Activated effector memory CD4-positive, alpha-beta T cell treated with Interleukin-2 at 50 U/mL for 16 hours (primary cell): ENCODE measurements at places on chromosomes 11 and 22.
A peak's percentile ranks its signal among the peaks of the same experiment; 100 is the strongest.

GRCh38 chr22:19659805-19660345 lies 54.4 kb upstream of the SEPTIN5 start:
- no peak for DNase-seq

GRCh38 chr22:28239941-28240340 lies 320.9 kb upstream of the PITPNB start:
- no peak for DNase-seq

GRCh38 chr22:40008726-40009291 lies 14.1 kb downstream of the FAM83F start:
- no peak for DNase-seq

DNA sequence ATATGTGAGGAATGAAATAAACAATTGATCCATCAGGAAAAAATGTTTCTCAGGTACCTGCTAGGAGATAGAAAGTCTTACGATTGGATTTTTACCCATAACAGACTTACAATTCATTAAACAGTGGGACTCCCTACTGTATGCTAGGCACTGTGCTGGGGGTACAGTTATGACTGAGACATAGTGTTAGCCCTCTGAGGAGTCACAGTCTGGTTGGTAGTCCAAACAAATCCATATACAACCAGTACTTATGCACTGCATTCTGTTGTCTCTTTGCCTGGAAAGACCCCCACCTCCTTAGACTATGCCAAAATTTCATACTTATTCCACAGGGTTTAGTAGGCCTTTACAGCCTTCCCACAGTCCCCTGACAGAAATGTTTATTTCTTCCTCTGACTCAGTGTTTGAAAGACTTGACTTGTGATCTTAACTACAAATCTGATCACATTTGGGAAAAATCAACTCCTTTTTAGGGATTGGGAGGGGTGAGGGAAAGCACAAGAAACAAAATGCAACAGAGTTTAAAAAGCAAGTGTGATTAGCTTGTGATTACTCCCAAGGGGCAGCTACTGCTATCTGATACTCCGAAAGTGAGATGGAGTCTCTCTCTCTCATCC lies 69.4 kb upstream of the HORMAD2 start:
- DNase-seq = no peak

DNA sequence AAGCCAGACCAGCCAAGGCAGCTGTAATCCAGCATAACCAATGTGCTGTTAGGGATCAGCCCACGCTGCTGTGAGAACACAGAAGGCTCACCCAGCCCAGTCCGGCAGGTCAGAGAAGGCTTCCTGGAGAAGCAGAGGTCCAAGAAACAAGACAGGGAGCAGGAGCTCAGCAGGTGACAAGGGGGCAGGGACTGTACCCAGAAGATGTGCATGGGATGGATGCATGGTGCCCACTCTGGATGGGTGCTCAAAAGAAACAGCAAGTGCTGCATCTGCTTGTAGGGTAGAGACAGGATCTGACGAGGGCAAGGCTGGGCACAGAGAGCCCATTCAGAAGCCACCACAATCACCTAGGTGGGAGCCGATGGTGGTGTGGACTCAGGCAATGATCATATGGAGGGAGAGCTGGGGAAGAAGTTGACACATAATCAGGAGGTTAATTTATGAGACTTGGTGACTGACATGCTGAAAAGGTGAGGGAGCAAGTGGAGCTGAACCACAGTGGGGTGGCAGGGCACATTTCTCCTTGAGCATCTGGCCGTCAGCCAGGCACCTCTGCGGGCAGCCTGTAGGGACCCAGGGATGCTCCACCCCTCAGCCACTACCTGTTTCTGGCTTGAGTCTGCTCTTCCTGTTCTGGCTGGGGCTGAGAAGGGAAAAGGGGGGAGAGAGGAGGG lies 102.3 kb upstream of the DRD2 start:
- DNase-seq = no peak

- no peak for DNase-seq
Observed at GRCh38 chr11:124085583-124085982, 29.7 kb upstream of the VWA5A start.

- no peak for DNase-seq
Observed at GRCh38 chr22:42685941-42686653, 34.6 kb downstream of the A4GALT start.

GRCh38 chr11:34916843-34917770 lies 689 bp downstream of the PDHX start:
- no peak for DNase-seq

- no peak for DNase-seq
Observed at GRCh38 chr11:112795142-112795815, 165.9 kb upstream of the NCAM1 start.

- no peak for DNase-seq
Observed at GRCh38 chr11:27281740-27282590, 81.0 kb downstream of the CCDC34 start.

GRCh38 chr22:30763815-30764673 lies 69.4 kb downstream of the OSBP2 start:
- no peak for DNase-seq

DNA sequence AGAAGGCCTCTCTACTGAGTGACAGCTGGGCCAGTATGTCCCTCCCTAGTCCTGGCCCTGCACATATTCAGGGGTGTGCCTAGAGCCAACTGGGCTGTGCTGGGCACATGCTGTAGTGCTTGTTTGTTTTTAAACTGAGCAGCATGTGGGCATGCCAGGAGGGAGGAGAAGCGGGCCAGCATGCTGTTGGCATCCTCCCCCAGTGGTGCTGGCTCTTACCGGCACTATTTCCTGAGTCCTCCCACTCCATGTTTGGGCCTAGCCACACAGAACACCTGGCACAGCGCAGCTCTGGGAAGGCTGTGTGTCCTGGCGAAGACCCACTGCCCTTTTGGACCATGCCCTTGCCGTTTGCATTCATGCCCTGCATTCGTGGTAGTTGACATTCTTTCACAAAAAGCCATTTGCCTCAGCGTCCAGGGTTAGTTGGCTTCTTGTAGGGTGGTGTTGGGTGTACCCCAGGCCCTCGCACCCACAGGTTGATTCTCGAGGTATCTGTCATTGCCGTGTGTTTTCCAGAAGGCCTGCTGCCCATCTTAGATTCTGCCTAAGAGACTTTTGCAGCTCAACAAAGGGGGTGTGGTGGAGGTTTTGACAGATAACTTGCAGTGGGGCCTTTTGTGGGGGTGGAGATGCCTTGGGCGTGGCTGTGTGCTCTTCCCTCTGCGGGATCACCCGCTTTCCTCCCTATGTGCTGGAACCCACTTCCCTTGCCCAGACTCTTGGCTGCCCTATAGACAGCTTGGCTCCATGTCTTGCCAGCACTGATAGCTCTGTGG lies 13.6 kb downstream of the DGCR8 start:
- no peak for DNase-seq

GRCh38 chr11:35040221-35040942 lies 98.6 kb upstream of the CD44 start:
- DNase-seq = peak; percentile 42

DNA sequence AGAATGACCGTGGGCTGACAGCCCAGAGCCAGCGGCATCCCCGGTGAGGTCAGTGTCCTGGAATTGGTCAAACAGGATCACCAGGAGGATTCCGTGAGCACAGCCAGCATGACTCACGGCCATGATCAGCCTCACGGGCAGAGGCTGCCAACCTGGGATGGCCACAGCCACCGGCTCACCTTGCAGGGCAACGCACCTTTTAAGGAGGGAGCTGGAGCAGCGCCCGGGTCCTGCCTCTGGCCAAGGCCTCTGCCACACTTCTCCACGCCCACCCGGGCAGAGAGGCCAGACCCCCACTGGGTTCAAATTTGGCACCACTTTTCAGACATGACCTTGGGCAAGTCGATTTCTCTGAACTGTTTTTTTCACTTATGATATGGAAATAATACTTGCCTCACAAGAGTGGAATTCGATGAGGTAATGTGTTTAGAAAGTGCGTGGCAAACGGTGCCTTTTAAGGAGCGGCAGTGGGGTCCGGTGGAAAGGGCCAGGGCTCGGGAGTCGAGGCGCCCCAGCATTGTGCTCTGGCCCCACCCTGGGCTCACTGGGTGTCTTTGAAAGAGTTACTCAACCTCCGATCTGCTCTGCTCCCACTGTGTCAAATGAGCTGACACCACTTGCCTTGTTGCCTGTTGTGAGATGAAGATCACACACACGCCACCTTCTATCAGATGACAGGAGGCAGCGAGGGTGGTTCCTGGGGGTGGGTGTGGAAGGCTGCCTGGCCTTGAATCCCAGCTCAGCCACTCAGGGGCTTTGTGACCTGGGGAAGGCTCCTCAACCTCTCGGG lies 16.0 kb downstream of the TXN2 start:
- no peak for DNase-seq

GRCh38 chr22:21642584-21643448 lies 714 bp downstream of the SDF2L1 start:
- DNase-seq = peak; percentile 53

GRCh38 chr11:76626921-76627401 lies 43.6 kb downstream of the LRRC32 start:
- DNase-seq = no peak

DNA sequence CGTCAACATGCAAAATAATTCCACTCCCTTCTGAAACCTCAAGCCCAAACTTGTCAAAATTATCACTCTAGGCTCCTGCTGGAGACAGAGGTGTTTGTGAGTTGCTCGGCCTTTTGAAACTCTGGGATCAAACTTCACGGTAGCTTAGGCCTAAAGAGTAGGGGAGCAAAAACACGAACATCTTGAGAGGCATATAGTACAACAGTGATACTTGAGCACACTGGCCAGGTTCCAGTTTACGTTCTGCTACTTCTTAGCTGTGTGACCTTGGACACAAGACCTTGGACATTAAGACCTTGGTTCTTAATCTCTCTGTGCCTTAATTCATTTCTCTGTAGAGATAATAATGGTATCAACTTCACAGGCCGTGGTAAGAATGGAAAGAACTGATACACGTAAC lies 123.5 kb upstream of the LMO1 start:
- DNase-seq = no peak

DNA sequence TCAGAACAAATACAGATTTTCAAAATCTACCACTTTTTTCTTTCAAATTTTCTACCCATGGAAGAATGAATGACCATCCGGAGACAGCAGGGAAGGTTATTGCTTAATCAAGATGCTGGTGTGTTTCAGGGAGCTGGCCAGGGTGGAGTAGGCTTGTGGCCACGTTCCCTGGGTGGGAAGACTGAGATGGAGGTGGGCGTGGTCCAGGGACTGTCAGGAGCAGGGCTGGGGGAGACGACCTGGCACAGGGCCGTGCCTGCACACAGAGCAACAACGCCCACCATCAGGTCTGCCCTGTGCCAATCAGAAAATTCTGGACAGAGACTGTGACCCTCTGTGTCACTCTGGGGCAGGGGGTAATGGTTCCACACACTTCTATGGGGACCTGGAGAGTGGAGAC lies 7.1 kb upstream of the APOBEC3H start:
- no peak for DNase-seq
